NCI-H1436 (cell line): ENCODE measurements at places on chromosomes 11 and 22.
A peak's percentile ranks its signal among the peaks of the same experiment; 100 is the strongest.

DNA sequence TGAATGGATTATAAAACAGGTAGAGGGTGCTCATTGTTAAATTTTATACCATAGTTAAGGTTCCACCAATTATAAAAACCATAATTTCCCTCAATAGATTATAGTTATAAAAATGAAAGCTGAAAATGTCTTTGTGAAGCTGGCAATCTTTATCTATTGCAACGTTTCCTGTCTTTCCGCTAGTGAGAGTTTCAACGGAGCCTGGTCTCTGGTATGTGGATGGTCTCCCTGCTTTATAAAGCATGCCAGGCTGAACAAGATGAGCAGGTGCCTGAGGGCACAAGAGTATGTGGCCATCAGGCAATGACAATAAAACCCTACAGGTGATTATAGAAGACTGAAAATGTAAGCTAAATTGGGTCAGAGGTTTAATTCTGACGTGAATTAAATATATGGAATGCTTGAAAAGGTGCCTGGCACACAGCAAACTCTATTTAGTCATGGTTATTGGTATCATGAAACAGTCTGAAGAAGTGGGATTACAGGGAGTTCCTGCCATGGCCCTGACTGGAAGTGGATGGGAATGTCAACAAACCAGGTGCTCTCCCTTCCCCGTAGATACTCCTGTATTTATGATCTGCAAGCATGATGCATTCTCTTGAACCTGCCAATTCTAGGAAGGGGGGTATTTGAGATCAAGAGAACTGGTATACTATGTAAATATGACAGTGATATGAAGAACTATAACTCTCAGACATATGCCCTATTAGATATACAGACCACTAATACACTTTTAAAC lies 115.7 kb downstream of the ENTHD1 start:
- no peak for DNase-seq

- DNase-seq = peak; percentile 71
These were observed 1.4 kb downstream of the PLXNB2 start for GRCh38 chr22:50305923-50306566.

GRCh38 chr11:84128840-84129239 lies 842.7 kb upstream of the CCDC90B start:
- DNase-seq = no peak

DNA sequence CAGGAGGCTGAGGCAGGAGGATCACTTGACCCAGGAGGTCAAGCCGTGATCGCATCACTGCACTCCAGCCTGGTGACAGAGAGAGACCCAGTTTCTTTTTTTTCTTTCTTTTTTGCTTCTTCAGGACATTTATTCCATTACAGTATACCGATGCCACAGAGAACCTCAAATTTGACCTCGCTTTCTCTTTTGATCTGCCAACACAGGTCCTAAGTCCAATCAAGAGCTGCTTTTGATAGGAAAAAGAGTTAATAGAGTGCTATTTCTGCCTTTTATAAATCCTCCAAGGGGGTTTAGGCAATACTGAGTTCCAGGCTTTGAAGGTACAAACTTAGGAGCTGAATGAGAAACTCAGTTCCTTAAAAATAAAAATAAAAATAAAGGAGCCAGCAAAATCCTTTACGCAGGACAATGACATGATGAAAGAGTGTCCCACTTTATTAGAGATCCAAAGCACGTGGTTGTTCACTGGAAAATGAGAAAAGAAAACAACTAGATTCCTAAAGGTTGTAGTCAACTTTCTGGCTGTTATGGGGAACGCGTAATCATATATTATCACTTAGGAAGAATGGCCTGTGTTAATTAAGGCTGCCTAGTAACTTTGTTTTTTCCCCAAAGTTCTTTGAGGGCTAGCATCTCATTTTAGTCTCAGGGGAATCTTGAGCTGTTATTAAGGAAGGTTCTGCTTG lies 27.2 kb downstream of the FADD start:
- no peak for DNase-seq

- DNase-seq = no peak
These were observed at the start of gene MRGPRG for GRCh38 chr11:3218483-3219280. Gene MRGPRG, minus strand, starts transcription at chr11:3218813. Its CDS starts 0 bp downstream, at chr11:3218813.

DNA sequence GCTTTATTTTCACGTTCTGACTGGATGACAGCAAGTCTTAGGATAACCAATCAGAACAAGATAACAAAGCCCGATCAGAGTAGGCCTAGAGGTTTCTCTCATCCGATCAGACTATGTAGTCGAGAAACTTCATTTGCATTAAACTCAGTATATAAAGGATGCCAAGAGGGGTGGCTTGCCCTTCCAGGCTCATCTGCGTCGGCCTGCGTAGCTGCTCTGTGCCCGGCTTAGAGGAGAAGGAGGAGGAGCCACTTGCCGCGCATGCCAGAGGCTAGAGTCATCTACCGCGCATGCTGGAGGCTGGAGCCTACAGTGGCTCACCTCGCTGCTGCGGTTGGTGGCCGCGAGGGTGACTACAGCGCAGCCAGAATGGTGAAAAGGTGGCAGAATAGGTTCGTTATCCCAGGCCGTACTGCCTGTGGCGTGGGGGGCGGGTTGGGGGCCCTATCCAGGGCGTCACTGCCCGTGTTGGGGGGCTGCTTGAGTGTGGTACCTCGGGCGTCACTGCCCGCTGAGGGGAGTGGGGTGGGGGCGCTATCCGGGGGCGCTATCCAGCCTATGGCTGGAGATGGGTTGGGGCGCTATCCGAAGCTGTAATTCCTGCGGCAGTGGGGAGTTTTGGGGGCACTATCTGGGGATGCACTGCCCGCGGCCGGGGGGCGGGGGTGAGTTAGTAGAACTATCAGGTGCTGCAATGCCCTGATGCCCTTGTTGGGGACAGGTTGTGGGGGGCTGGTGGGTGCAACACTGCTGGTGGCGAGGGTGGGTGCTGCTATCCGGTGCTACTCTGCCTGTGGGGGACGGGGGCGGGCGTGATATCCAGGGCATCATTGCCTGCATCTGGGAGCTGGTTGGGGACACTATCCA lies at the start of gene RFPL2:
TSS of gene RFPL2 (minus strand) at position 218 of the 867 bp plus-strand sequence. CDS start 2,622 bp downstream, outside the sequence.
- peak; percentile 45 for DNase-seq

DNA sequence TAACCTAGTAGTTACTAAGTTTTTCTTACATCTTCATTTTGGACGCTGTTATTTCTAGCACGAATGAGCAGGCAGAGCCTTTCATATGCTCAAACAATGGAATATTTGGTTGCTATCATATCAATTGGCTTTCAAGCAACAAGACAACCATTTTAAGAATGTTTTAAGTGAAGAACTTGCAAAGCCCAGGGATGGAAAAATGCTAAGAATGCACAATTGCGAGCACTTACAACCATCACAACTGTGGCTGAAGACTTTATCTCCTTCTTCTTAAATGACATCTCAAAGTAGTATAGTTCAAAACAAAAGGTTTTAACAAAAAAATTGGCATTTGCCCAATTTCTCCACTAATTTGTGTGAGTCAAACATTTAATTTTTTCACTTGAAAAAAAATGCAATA lies 8.3 kb upstream of the MMP1 start:
- DNase-seq = no peak

GRCh38 chr11:76415073-76415472 lies 29.7 kb upstream of the EMSY start:
- DNase-seq = no peak

GRCh38 chr22:21984793-21985192 lies 2.2 kb upstream of the TOP3B start:
- DNase-seq = no peak

DNA sequence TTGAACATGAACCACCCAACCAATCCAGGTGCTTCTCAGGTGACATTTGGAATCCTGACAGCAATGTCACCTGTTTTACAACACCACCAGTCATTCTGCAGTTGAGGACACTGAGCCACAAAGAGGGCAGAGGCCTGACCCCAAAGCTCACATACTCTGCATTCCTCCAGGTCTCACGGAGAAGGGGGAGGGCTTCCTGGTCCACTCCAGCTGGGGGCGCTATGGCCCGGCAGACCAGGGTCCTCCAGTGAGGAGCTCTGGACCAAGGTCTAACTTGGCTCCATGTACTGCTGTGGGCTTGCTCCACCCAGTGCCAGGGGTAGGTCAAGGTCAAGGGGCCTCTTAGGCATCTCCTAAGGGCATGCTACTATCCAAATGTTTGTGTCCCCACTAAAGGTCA lies 1.5 kb upstream of the PNPLA3 start:
- DNase-seq = no peak

DNA sequence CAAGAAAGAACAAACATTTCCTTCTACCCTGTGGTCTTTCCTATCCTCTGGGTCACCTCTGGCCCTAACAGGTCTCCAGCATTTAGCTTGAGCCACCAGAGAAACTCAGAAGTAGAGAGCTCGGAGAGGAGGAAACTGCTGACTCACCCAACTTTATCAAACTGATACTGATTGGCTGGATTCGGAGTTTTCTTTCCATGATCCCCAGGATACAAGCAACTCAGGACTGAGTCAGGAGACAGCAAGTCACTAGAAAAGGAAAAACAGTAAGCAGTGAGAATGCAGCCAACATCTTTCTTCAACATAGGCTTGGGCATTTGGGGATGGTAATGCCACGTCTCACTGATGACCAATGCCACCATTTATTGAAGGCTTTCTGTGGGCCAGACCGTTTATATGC lies 32.7 kb downstream of the THOC5 start:
- DNase-seq = no peak

GRCh38 chr11:617912-618682 lies 2.3 kb upstream of the IRF7 start:
- DNase-seq = no peak

DNA sequence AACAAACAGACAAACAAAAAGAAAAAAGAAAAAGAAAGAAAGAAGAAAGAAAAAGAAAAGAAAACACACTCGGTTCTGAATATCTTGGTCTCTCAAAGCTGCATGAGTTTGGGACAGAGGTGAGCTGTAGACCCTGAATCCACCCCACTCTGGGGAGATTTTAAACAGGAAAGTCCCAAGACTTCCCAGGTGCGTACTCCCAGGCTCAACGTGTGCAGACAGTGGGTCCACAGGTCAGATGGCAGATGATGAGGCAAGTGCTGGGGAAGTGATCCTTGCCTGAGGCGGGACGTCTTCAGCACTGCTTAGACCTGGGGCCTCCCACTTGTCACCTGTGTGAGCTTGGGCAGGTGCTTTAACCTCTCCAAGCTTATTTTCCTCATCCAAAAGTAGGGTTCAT lies 9.3 kb downstream of the CREB3L1 start:
- DNase-seq = no peak

DNA sequence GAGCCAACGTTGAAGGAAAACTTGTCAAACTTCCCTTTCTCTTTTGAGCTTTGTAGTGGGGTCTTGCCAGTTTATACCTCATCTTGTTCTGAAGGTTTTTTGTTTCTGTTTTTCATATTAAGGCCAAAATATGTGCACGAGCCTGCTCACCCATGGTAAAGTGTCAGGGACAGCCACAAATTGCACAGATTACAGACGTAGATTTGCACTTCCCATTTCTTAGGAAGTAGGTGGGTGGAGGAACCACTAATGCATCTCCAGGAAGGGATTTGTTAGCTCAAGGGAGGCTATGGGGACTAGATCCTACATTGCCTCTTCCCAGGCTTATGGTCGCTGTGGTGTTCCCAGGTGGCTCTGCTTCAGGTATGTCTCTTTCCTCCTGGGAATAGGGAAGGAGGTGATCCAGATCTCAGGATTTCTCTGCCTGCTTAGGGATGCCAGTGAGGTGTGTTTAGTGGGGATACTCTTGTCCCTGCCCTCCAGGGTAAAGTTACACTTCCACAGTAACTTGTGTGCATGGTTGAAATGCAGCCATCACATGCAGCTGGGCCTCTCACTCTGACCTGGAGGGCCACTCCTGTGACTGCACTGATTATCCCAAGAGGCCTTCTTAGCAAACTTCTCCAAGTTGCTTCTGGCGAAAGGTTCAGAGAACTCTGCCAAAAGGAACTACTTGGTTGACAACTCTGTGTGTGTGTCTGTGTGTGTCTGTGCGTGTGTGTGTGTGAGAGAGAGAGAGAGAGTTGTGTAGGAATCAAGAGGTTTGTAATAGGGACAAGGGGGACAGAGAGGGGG lies 9.8 kb downstream of the PPFIBP2 start:
- DNase-seq = no peak

GRCh38 chr11:61333550-61334433 lies 764 bp downstream of the TKFC start:
- DNase-seq = no peak

DNA sequence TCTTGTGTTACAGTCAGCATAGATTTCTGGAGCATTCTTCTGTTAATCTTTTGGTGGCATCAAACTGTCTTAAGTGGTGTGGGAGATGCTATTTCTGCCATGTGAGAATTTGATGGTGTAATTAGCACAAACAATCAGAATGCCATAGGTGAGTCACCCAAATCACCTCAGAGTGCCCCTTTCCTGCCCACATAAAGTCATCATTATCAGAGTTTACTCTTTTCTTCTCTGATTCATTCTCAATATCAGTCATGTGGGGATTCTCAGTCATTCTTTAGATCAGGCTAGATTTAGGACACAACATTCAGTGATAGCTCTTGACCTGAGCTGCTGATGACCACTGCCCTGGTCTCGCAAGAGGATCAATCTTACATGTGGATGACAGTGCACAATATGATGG lies 23.7 kb upstream of the MS4A6A start:
- DNase-seq = no peak

DNA sequence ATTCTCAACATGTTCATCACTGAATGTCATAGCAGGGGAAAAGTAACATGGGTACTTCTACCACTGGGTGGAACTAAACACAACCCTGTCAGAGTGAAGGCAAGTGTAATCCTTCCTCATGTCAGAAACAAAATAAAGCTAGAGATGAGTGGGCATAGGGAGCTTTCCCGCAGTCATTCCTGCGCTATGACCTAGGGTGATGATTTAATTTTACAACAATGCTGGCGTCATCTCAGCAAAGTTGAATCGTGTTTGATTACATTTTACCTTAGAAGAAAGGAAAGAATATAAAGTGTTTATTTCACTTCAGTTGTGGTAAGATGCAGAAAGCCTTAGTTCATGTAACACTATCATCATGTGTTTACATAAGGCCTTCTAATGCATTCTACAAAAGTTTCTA lies 355.6 kb downstream of the METTL15 start:
- DNase-seq = no peak

- no peak for DNase-seq
These were observed 35.1 kb downstream of the CSF2RB start for GRCh38 chr22:36948273-36949225.

- no peak for DNase-seq
These were observed 12.9 kb downstream of the EHD1 start for GRCh38 chr11:64865286-64866172.

- no peak for DNase-seq
These were observed 46.5 kb downstream of the POLD3 start for GRCh38 chr11:74638869-74639268.

- no peak for DNase-seq
These were observed 371 bp downstream of the CCDC116 start for GRCh38 chr22:21632931-21633330.
